ENCODE measurements at places on chromosomes 11 and 22.

- peak; percentile 14 for DNase-seq
Measured at GRCh38 chr11:77071671-77072605, 5.2 kb downstream of the CAPN5 start.

DNA sequence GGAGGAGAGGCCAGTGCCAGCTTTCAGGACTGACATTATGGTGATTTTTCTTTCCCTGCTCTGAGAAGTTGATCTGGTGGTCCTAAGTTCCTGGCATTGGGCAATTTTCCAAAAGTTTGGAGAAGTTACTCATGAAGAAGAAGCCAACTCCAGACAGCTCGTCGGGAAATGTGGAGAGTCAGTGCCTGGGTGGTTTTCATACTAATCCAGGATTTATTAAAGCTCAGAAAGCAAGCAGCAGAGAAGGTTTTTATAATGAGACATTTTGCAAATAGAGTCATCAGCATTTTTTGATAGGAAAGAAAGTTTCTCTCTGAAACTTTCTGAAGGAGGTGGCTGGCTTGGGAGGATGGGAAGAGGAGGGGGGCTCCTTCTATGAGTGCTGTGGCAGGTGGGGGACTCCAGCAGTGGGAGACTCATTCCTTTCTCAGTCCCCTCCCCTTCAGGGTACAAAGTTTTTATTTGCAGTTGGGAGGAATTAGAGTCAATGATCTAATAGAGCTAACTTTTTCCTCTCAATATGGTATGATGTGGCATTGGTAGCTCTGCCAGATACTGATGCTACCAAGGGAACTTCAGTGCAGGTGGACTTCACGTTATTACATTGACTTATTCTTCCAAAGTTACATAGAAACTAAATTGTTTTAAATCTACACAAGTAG lies 55.4 kb downstream of the LIF start:
- no peak for DNase-seq

- DNase-seq, result peak; percentile 58
Measured at GRCh38 chr22:41833369-41834004, 582 bp downstream of the SREBF2 start.

GRCh38 chr22:28299753-28300152 lies 379.9 kb downstream of the TTC28 start:
- DNase-seq, result no peak

GRCh38 chr22:21626073-21626734 lies 3.6 kb downstream of the YDJC start:
- no peak for DNase-seq

- no peak for DNase-seq
Measured at GRCh38 chr22:49015993-49016908, 811.4 kb downstream of the BRD1 start.
